ENCODE measurements at places on chromosomes 2 and 18. TPM values are rescaled to one million over a fixed set of nuclear protein-coding genes. Genes with fewer than 3 reads are reported as not detected.

GRCh38 chr2:151269798-151270568 is 8.3 kb upstream of the RBM43 start:
- DNase-seq: no peak

- DNase-seq: no peak
Observed at GRCh38 chr18:289026-289425, 21.2 kb upstream of the THOC1 start.

DNA sequence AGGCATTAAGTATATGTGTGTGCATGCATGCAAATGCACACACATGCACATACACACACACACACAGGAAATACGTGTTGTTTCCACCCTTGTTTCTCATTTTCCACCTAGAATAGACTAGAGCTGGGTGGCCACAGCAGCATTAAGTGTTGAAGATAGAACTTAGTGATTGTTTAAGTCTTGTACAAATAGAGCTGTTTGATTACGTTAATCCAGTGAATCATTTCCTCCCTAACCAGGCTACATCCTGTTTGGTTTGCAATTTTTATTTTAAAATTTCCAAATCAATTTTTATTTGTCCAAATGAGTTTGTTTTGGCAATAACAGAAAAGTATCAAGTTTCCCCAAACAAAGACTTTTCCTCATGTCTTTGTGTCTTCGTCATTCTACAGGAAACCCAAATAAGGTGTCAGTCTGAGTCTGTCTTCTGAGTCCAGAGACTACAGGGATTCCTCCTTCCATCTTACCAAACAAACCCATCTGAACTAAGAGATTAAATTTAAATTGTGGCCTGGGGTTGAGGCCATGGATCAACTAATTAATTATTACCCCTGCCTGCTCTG is 74.6 kb upstream of the GALNT5 start:
- no peak for DNase-seq

GRCh38 chr2:43345391-43345813 is 119.0 kb upstream of the ZFP36L2 start:
- DNase-seq: no peak

DNA sequence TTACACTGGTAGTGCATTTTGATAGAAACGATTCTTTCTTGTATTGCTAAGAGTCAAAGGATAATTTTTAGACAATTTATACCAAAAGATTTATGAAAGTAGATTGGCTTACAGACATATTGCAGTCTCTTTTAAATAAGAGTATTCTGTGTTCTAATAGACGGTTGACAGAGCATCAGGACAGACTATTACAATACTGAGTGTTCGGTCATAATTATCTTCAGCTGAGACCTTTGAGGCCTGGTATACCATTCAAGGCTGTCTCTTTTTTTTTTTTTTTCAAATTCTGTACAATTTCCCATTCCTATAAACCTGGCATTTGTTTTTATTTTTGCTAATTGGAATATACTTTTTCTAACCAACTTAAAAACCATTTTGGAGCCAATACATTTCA is 140.6 kb upstream of the NOSTRIN start:
- DNase-seq: no peak

CYTIP gene
- 2.6 TPM for polyA plus RNA-seq

CFC1 gene
- polyA plus RNA-seq: not detected

SP3 gene
- polyA plus RNA-seq: 102 TPM

DIS3L2 gene
- polyA plus RNA-seq: 33.5 TPM
